ENCODE measurements at places on chromosomes 16 and 17.

GRCh38 chr16:68707340-68708152 lies 29.5 kb upstream of the CDH1 start:
- no peak for DNase-seq

GRCh38 chr16:23709536-23709935 lies 3.5 kb downstream of the ERN2 start:
- DNase-seq = no peak

GRCh38 chr17:34865716-34866115 lies 95.5 kb downstream of the CCT6B start:
- no peak for DNase-seq

- DNase-seq = no peak
Observed at GRCh38 chr16:64695684-64696083, 426.2 kb downstream of the CDH11 start.

GRCh38 chr16:72493716-72494415 lies 321.9 kb upstream of the PMFBP1 start:
- no peak for DNase-seq

DNA sequence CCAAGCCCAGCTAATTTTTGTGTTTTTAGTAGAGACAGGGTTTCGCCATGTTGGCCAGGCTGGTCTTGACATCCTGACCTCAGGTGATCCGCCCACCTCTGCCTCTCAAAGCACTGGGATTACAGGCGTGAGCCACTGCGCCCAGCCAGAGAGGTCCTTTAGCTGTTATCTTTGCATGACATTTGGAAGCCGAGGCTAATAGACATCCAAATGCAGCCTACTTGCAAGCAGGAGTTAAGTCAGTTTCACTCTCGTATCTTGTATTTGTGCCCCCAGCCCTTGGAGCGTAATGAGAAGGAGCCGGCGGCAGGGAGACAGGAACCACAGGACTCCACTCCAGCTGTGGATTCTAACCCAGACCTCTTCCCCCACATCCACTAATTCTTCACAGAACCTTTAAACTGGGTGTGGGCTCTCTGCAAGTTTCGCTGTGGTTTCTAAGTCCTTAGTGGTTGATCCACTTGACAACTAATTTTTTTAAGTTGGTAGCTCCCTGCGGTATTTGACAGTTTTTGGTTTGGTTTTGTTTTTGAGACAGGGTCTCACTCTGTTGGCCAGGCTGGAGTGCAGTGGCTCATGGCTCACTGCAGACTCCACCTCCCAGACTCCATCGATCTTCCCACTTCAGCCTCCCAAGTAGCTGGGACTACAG lies 3.1 kb upstream of the CYTH1 start:
- peak; percentile 16 for DNase-seq

DNA sequence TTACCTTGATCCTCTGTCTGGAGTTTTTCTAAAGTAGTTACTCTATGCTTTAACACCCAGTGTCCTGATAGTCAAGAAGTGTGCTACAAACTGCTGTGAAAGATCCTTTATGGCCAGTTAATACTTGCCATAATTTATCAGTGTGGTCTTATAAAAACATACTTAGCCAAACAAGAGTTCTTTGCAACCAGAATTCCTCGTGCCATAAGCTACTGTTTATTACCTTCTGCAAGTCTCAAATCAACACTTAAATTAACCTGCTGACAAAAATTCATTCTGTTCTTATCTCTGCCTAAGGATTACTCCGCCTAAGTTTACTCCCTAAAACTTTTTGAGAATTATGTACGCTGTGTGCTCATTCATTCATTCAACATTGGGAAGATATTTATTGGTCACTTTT lies 22.8 kb downstream of the ZNF75A start:
- DNase-seq = no peak

- no peak for DNase-seq
Observed at GRCh38 chr16:27691721-27692120, 141.8 kb downstream of the KATNIP start.

GRCh38 chr16:85052536-85052935 lies 24.9 kb downstream of the KIAA0513 start:
- no peak for DNase-seq

All from CD4-positive, alpha-beta T cell treated with Interleukin-15 for 1 hour (primary cell).